Aortic smooth muscle cell (primary cell): ENCODE measurements at places on chromosomes 11 and 22. TPM values are rescaled to one million over a fixed set of nuclear protein-coding genes. Genes with fewer than 3 reads are reported as not detected.

MAPK12 gene
- total RNA-seq = 24.3 and 28.3 TPM in 2 replicates

PKP3 gene
- 0.81 and 1.3 TPM in 2 replicates for total RNA-seq

CLDN5 gene
- 7.7 and 17.2 TPM in 2 replicates for total RNA-seq

IGSF9B gene
- 0.68 and 3.8 TPM in 2 replicates for total RNA-seq

CD3G gene
- total RNA-seq = not detected in 2 replicates

POU2AF2 gene
- total RNA-seq = not detected in 2 replicates
